MG63 (cell line): ENCODE measurements at places on chromosomes 7 and 10. TPM values are rescaled to one million over a fixed set of nuclear protein-coding genes. Genes with fewer than 3 reads are reported as not detected.

The ASB10 gene
- total RNA-seq, result not detected in 2 replicates

DNA sequence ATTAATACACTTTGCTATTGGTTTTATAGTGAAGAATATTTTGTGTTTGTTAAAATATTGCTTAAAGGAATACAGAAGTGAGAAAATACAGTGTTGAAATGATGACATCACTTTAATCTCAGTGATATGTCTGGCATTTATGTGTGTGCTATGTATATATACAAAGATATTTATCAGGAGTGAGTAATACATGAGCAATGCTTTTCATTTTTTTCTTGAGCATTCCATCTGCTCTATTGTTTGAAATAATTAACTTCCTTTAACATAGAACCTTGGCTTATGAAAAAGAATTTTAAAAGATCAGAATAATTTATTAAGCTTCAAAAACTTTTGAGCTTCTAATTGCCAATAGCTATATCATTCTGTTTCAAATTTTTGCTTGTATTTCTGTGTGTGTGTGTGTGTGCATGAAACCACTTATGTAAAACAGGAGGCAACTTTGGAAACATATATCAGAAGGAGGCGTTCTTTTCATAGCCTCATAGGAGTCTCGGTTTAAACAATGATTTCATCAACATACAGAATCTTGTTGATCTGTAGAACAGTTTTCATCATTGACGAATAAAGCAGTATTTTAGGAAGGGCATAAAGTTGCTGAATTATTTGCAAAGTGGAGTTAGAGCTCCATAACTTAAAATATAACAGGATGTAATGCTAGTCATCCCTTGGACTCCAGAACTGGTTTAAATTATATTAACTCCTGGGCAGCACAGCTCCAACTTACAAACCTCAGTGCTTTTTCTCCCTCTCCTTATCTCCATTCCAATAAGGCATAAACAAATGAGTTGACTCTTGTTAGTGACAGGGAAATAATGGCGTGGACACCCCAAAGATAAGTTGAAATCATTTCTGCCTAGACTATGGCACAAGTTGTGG lies 228.4 kb upstream of the DGKB start:
- DNase-seq, result no peak

- no peak for DNase-seq
Observed at GRCh38 chr10:78342827-78343653, 309.4 kb downstream of the RPS24 start.

DNA sequence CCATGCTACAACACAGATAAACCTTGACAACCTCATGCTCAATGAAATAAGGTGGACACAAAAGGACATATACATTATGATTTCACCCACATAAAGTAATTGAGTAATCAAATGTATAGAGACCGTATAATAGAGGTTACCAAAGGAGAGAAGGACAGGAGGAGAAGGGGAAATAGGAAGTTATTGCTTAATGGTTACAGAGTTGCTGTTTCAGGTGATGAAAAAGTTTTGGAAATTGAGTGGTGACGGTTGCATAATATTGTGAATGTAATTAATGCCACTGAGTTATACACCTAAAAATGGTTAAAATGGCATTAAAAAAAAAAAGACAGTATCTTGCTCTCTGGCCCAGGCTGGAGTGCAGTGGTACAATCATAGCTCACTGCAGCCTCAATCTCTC lies 1.5 kb upstream of the OGDH start:
- DNase-seq, result no peak

DNA sequence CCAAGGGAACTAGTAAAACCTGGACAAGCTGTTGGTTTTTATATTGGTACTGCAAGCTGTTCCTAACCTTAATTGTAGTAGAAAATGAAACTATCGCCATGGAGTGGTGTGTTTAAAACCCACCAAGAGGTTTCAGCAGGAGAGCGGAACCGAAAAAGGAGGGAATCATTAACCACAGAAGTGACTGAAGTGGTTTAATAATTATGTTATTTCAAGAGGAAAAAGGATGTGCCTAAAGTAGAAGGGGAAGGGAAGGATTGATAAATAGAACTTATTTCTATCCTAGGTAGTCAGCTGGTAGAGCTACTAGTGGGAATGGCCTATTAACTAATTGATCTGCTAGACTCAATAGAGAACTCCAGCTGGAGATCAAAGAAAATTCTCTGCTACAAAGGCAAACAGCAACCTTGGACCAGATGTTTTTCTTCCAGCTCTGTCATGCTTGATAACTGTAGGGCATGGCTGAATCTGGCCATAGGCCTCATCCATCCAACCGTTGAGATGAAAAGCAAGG lies 91.8 kb downstream of the BAMBI start:
- no peak for DNase-seq

DNA sequence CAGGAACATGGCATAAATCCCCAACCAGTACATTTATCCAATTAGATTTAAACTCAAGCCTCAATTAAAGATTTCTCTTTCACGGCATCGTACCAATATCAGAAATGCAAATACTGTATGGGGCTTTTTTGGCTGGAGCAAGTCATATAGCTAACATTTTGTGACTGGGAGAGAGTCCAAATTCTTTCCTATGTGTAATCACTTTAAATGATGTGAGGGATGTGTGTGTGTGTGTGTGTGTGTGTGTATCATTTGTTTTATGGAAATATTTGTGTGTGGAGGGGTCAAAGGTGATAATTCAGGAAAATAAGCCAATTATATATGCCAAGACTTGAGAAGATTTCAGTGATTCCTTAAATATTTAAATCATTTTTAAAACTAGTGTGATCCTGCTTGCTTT lies 196.6 kb downstream of the TRIL start:
- DNase-seq, result no peak

DNA sequence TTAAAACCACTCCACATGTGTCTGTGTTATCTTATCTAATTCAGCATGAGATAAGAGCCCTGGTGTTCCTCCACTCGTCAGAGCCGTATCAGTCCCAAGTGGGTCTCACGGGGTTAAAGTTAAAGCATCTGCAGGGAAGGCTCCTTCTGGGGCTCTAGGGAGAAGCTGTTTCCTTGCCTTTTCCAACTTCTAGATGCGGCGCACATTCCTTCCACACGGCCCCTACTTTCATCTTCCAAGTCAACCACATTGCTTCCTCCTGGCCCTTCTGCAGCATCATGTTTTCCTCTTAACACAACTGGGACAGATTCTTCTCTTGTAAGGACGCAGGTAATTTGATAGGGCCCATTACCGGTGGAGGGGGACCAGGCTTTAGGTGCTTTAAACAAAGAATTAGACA lies 620.1 kb upstream of the DPP6 start:
- peak; percentile 15 for DNase-seq

GRCh38 chr10:63205421-63205820 lies 72.3 kb downstream of the NRBF2 start:
- DNase-seq, result no peak

DNA sequence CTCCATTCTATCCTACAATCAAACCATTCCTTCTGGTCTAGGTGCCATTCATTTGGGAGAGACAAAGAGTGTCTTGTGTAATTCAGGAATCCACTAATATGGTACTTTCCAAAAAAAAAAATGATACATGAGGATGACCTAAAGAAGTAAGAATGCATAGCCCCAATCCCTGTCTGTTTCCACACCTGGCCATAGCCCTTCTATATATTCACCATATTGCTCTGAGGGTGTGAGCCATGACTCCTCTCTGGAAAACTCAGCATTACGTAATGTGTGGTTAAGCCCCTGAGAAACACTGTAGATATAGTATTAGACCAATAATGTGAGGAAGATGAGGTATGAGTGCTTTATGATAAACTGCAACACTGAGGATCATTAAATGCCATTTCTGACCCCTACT lies 592.7 kb downstream of the INHBA start:
- DNase-seq, result no peak

DNA sequence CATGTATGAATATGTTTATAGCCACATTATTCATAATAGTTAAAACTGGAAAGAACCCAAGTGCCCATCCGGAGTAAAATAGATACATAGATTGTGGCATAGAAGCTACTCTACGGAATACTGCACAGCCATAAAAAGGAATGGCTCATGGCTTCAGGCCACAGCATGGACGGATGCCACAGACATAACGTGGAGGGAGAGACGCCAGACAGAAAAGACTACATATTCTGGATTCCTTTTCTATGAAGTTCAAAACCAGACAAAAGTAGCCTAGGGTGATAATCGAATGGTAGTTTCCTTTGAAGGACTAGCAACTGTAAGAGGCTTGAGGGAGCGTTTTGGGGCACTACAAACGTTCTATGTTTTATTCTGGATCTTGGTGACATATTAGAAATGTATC lies 58.9 kb upstream of the FOXI2 start:
- no peak for DNase-seq

GRCh38 chr7:2526659-2527504 lies 7.3 kb downstream of the LFNG start:
- DNase-seq, result no peak

- no peak for DNase-seq
Observed at GRCh38 chr7:55061726-55062499, 43.1 kb downstream of the EGFR start.
